Activated CD8-positive, alpha-beta memory T cell treated with anti-CD3 and anti-CD28 coated beads, Interleukin-2, amount 10 ng/mL, durations not matched to agents 7 days and 5 days (primary cell): ENCODE measurements at places on chromosomes 6 and 20. TPM values are rescaled to one million over a fixed set of nuclear protein-coding genes. Genes with fewer than 3 reads are reported as not detected.
A peak's percentile ranks its signal among the peaks of the same experiment; 100 is the strongest.

RAB22A gene
- total RNA-seq, result 14.7 TPM

SIRPB1 gene
- total RNA-seq, result 6.0 TPM

PTCHD4 gene
- total RNA-seq, result not detected

C6orf163 gene
- total RNA-seq, result 1.7 TPM

ARFGEF3 gene
- 0.07 TPM for total RNA-seq

PPP1R14C gene
- not detected for total RNA-seq

DNA sequence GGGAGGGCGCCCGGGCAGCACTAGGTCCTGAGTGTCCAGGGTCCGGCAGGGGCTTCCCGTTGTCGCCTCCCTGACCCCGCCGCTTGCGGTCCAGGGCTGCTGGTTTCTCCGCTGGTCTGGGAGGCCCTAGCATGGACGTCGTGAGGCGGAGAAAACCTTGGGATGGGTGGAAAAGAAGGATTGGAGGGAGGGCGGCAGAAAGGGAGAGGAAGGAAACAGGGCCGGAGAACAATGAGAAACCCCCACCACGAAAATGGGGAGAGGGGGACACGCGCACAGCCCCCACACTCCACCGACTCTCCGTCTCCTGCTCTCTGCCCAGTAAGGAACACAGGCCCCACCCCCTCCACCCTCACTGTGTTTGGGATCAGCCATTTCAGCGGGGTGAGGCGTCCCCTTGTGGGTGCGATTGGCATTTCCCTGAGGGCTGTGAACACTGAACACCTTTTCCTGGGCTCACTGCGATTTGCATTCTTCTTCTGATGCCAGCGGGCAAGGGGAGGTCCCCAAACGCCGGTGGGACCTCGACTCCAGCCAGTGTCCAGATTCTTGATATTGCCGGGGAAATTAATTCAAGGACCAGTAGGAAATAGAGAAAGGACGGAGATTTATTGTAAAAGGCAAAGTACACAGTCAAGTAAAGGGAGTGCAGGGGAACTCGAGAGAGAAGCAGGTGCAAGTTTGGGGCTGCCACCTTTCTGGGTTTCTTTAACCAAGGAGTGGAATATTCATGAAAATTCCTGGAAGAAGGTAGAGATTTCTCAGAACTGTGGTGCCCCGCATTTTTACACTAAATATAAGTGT, 3.3 kb upstream of the RAET1G start:
- DNase-seq, result peak; percentile 90

DNA sequence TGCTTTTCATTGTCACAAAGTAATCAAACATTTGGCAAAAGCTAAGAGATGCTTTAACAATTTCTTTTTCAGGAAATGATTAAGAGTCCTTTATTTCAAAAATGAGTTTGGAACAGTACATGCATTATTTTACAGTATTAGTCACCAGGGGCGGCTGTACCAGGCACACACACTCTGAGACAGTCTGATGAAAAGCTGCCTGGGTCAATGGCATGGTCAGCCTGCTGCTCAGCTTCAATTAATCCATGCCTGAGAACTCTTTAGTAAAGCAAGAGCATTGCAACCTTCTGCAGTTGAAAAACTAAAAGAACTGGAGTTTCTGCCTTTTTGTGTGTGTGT, 105.5 kb downstream of the TULP4 start:
- DNase-seq, result no peak

GRCh38 chr6:41605649-41606048, 32.6 kb upstream of the MDFI start:
- DNase-seq, result no peak

DNA sequence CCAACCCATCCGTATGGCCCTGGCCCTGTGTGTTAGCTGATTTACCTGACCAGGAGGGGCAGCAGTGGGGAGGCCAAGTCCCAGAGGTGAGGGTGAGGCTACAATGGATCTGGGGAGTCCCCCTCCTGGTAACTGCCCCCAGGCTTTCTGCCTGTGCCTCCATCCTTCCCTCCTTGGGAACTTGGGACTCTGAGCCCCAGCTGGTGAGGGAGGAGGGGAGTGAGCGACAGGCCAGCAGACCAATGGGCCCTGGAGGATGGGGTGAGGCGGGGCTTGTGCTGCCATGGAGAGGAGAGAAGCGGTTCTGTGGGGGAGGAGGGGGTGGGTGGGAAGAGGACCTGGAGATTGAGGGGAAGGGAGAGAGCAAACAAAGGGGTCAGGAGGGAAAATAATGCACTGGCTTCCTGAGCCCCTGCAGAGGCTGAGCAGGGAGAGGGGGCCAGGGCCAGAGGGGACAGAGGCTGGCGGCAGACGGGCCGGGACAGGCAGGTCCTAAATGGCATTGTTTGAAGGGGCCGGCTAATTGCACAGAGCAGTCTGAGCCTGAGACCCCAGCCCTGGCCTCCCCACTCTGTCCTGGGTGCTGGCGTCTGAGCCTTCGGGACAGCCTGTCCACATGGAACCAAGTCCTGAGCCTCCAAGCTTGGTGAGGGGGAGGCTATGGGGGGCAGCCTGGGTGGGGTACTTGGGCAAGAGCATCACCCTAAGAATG, 17.5 kb downstream of the DNMT3B start:
- DNase-seq, result no peak

DNA sequence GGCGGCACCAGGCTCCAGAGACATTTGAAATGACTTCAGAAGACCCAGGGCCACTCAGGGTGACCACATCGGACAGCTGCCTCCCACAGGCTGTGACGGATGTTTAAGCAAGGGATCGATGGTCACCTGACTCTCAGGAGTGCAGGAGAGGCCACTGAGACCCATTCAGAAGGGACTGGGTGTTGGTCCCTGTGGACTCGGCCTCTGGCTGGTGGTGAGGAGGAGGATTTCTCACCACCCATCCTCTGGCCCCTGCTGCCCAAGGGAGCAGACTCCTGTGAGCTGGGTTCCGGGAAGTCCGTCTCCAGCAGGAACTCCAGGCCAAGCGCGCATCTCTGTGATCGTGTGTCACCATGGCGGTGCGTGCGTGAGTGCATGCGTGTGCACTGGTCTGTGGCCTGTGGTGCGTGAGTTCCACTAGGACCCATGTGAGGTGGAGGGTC, 25.5 kb downstream of the NPEPL1 start:
- DNase-seq, result peak; percentile 27

DNA sequence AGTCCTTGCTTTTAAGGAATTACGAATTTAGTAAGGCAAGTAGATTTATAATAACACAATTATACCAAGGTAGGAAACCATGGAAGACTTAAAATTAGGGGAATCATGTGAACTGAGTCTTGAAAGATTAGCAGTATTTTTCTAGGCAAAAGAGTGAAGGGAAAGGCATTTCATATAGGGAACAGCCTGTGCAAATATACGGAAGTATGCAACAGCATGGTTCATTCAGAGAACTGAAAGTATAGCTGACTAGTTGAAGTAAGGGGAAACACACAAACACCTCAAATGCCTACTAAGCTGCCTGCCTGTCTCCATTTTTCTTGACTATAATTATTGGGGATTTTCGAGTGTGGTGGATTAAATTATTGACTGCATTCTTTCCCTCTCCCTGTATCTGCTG, 39.0 kb upstream of the ECHDC1 start:
- DNase-seq, result no peak

GRCh38 chr6:10874207-10874606, 7.6 kb downstream of the GCM2 start:
- DNase-seq, result no peak

GRCh38 chr6:109897561-109898080, 80.5 kb upstream of the GPR6 start:
- DNase-seq, result no peak

- no peak for DNase-seq
Measured at GRCh38 chr6:117498159-117498558, 15.7 kb downstream of the DCBLD1 start.

- DNase-seq, result no peak
Measured at GRCh38 chr6:142683714-142684141, 261.2 kb downstream of the HIVEP2 start.

- DNase-seq, result peak; percentile 81
Measured at GRCh38 chr20:57433657-57434389, 42.6 kb downstream of the RBM38 start.
